ENCODE measurements at places on chromosomes 2 and 18. TPM values are rescaled to one million over a fixed set of nuclear protein-coding genes. Genes with fewer than 3 reads are reported as not detected.

The TMEM247 gene
- not detected for total RNA-seq

The TWIST2 gene
- total RNA-seq, result not detected

The PPP1R1C gene
- total RNA-seq, result 12.1 TPM

The DYSF gene
- total RNA-seq, result 57.4 TPM

The PLCL1 gene
- 4.9 TPM for total RNA-seq

The CCDC148 gene
- 0.78 TPM for total RNA-seq

The VIT gene
- not detected for total RNA-seq

The NFU1 gene
- 78.8 TPM for total RNA-seq

The ARHGAP25 gene
- 3.0 TPM for total RNA-seq

The LIMS3 gene
- total RNA-seq, result 1.2 TPM

The REG1B gene
- total RNA-seq, result not detected

The WDPCP gene
- total RNA-seq, result 9.2 TPM

The ECEL1 gene
- total RNA-seq, result 1.6 TPM

The HS1BP3 gene
- total RNA-seq, result 20.3 TPM

The DGKD gene
- total RNA-seq, result 21.3 TPM

The MC2R gene
- total RNA-seq, result not detected

The IL36G gene
- 0.30 TPM for total RNA-seq

The CMPK2 gene
- total RNA-seq, result 2.3 TPM

The PJVK gene
- 3.9 TPM for total RNA-seq

All from cardiac muscle cell (in vitro differentiated cells and primary cell).